ENCODE measurements at places on chromosomes 5 and 9.

GRCh38 chr5:153546566-153546965, 56.1 kb downstream of the GRIA1 start:
- DNase-seq, result no peak

DNA sequence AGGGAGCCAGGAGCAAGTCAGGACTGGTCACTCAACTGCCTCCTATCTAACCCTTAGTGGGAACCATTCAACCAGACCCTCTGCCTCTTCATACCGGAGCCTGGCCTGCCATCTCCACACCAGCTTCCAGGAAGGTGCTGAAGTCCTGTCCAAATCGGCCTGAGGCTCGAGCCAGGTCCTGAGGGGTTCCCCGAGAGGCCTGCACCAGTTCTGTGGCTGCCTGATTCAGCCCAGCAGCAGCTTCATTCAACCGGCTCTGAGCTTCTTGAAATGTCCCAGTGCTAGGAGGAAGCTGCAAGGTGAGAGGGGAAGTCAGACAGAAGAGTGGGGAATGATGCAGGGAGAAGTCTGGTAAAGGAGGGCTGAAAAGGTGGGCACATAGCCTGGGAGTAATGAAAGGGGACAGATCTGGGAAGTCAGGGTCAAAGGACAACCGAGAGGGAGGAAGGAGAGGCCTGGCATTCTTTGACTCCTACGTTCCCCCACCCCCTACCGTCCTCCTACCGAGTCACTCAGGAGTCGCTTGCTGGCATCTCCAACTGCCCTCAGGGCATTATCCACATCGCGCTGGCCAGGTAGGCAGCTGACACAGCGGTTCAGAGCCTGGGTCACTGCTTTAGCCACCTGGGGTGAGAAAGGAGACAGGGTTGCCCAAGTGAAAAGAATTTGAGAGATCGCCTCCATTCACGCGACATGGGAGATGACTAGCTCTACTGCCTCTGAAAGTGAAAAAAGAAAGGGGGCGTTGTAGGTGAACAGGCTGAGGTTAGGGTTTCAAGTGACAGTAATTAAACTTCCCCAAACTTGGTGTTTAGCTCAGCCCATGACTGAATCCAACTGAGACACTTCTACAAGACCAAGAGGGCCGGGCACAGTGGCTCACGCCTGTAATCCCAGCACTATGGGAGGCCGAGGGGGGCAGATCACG, 20.2 kb downstream of the TLN1 start:
- no peak for DNase-seq

GRCh38 chr5:131252824-131253171, 11.1 kb upstream of the CDC42SE2 start:
- peak; percentile 56 for DNase-seq

GRCh38 chr5:140372971-140373487, 13.0 kb downstream of the SLC4A9 start:
- peak; percentile 54 for DNase-seq

Measured in globus pallidus (tissue), 1 donor.